ENCODE measurements at places on chromosomes 5 and 9.

DNA sequence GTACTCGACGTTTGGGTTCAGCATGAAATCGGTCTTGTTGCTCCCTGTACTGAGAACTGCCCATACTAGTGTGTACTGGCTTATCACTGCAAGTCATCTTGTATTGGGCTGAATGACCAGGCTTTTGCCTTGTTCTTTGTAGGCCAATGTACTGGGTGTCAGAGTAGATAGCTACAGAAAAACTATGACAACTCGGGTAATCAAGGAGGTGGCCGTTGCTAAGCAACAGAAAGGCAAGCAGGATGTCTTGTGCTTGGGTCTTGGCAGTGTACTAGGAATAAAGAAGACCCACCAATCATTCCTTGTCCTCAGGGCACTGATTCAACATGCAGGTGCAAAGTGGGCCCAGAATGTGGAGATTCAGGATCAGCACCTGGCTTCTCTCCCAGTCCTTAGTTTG, 11.9 kb upstream of the SHISAL2B start:
- no peak for DNase-seq

GRCh38 chr9:129307227-129307970, 129.3 kb upstream of the IER5L start:
- DNase-seq, result no peak

- no peak for DNase-seq
These were observed 617.5 kb upstream of the TLE4 start for GRCh38 chr9:78954286-78954685.

GRCh38 chr5:90326995-90327394, 82.6 kb downstream of the CETN3 start:
- no peak for DNase-seq

- DNase-seq, result no peak
These were observed 149.7 kb downstream of the ATP10B start for GRCh38 chr5:160702311-160702803.

DNA sequence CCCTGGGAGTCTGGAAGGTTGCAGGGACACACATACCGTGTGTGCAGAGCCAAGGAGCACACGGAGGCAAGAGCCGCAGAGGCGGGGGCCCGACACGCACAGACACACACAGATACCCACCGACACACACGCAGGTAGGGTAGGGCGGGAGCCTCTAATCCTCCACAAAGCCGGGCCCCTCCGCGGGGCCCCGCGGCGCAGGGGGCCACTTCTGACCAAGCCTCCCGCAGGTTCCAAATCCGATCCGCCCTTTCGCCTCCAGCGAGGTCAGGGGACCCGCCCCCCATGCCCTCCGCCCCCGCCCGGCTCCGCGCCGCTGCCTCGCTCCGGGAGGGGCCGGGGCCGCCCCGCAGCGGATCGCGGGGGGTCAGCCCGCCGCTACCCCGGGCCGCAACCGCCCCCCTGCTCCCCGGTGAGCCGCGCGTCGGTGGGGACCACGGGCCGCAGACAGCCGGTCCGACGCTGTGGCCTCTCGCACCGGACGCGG, 1.4 kb upstream of the LMX1B start:
- DNase-seq, result no peak

DNA sequence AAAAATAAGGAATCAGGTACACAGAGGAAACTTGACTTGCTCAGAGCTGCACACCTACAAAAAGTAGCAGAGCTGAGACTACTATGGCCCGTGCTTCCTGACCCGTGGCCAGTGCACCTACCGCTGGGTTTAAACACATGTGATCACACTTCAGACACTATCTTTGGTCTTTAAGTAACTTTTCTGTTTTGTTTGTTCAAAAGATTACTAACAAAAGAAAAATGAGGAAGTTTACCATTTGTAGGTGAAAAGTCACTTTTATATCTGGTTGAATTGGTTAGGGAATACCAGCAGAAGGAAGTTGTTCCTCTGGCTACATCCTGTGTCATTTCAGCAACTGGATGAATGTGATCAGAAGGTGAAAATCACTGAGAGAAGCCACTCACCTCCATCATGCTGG, 6.5 kb upstream of the SYK start:
- no peak for DNase-seq

DNA sequence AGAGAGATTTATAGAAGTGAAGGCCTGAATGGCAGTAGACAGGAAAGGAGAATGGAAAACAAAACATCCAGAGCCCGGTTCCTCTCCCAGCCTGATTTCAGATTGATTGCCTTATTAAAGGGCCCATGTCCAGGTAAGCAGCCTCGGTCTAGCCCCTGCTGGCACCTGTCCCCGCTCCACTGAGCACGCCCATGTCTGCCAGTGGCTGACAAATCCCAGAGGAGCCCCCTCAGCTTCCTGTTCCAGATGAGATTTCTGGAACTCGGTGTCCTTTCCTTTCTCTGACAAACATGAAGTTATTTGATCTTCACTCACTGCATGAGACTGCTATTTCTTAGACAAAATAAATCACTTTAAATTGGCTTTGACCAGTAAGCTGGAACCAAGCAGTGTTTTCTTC, 187.0 kb upstream of the ADCY2 start:
- no peak for DNase-seq

DNA sequence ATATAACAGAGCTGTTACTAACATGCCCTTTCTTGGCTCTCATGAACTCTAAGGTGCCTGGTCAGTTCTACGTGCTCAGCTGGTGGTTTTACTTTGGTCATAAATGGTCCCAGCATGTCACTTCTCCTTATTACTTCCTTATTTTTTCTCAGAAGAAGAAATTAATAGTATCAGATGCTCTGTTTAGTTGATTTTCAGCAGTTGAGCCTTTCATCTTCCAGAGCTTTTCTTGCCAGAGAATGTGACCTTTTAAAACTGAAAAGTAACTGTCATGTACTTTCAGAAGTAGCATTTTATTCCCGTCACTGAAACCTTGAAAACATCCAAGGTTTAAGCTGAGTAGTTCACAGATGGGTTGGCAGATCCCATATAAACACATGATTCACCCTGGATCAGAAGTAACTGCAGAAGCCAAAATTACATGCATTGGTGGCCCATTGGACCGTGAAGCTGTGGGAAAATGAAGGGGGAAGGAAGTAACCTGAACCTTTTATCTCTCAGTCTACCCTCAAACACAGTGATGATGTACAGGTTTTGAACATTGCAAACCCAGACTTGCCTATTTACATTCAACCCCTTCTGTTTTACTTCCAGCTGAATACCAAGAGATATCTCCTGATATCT, 50.5 kb downstream of the HACD4 start:
- DNase-seq, result no peak

GRCh38 chr9:87309236-87309635, 188.4 kb upstream of the DAPK1 start:
- no peak for DNase-seq

- no peak for DNase-seq
These were observed 33.0 kb upstream of the ANGPTL2 start for GRCh38 chr9:127155314-127155960.

DNA sequence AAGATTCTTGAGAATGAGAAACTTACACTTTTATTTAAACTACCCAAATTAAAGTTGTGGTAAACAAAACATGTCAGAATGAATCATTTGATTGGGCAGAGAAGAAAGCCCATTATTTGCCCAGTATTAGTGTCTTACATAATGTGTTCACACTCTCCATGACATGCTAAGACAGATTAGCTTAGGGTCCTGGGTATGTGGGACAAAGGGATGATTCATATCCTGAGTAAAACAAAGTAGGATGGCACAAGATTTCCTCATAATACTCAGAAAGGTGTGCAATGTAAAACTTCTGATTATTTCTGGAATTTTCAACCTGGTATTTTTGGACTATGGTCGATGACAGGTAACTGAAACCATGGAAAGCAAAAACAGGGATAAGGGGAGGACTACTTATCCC, 183.9 kb upstream of the POU5F2 start:
- DNase-seq, result no peak

DNA sequence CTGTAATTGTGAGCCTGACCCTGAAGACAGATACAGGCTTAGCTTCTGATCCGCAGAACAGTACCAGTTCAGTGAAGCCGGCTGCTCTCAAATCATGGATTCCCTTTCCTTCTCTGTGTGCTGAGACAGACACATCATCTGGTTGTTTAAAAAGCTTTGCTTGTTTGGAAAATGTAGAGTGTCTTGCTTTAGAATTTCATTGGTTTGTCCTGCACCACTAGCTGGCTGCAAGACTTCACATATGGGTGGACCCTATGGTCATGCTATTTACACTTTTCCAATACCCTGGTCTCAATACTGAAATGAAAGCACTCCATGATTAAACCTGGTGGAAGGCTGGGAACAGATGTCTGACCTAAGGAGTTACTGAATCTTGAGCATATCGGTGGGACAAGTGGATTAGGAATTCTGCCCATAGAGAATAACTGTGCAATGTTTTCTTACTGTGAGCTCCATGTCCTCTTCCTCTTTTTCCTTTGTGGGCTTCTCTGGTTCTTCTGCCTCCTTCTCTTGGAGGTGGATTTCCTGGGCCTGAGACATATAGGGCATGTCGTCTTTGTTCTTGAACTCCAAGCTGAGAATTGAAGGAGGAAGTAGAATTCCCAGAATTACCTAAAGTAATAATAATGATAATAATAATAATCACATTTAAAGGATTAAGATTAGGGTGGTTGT, 201.1 kb upstream of the KLF9 start:
- DNase-seq, result no peak

GRCh38 chr9:115035841-115036612, 81.9 kb downstream of the TNC start:
- no peak for DNase-seq

DNA sequence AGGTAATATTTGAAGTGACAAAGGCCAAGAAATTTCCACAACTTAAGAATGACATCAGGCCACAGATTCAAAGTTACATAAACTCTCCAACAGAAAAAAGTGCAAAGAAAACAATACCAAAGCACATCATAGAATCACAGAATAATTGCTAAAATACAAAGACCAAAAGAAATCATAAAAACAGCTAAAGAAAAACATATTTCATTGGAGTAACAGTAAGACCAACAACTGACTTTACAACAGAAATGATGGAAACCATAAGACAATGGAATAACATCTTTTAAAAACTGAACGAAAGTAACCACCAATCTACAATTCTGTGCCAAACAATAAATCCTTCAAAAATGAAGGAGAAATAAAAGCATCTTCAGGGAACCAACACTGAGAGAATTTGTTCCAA, 38.3 kb downstream of the ZDHHC21 start:
- DNase-seq, result no peak

GRCh38 chr5:91417219-91417618, 34.1 kb upstream of the ARRDC3 start:
- DNase-seq, result no peak

GRCh38 chr5:150607991-150608390, 32.5 kb upstream of the SYNPO start:
- DNase-seq, result no peak

- DNase-seq, result no peak
These were observed 450.9 kb upstream of the ZNF608 start for GRCh38 chr5:125197321-125197720.

GRCh38 chr9:95336281-95336680, 18.8 kb upstream of the FANCC start:
- DNase-seq, result peak; percentile 12

DNA sequence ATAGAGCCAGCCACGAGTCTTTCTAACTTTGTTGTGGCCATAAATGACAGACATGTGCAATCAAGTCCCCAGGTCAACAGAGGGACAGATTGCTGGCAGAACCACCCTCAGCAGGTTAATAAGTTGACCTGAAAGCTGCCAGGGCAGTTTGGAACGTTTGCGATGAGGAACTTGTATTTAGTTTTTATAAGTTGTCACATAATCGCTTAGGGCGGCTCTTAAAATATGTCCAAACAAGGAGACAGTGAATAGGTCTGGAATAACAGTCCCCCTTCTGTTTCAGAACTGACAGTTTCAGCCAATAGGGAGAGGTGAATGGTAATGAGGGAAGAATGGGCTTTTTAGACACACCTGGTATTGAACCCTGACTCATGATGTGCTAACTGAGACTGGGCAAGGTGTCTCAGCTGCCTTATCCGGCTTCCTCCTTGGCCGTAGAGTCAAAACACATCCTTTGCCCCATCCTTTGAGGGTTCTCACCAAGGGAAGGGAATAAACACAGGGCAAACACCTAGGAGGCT, 33.6 kb upstream of the GABRP start:
- no peak for DNase-seq

DNA sequence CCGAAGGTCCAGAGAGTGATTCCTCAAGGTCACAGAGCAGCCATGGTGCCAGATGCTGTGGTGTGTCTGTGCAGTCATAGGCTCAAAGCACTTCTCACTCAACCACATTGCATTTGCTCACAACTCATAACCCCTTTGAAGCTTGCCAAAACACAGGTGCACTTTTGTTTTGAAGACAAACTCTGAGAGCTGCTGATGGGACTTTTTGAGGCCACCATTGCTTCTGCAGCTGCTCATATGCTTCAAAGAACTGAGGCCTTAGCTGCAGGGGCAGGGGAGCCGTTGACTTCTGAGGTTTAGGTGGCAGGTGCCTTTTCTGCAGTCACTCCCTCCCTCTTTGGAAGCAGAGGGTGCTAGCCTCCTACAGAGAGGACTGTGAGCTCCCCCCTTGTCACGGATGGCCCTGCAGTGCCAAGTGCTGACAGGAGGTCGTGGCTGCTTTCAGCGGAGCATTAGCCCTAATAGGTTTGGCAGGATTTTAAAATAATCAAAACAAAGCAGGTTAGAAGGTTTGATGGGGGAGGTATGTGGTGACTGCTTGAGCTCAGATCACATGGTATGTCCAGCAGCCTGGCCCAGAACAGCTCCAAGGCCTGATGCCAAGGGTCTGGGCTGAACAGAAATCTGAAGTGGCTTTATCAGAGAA, 232.1 kb downstream of the MAN2A1 start:
- no peak for DNase-seq

DNA sequence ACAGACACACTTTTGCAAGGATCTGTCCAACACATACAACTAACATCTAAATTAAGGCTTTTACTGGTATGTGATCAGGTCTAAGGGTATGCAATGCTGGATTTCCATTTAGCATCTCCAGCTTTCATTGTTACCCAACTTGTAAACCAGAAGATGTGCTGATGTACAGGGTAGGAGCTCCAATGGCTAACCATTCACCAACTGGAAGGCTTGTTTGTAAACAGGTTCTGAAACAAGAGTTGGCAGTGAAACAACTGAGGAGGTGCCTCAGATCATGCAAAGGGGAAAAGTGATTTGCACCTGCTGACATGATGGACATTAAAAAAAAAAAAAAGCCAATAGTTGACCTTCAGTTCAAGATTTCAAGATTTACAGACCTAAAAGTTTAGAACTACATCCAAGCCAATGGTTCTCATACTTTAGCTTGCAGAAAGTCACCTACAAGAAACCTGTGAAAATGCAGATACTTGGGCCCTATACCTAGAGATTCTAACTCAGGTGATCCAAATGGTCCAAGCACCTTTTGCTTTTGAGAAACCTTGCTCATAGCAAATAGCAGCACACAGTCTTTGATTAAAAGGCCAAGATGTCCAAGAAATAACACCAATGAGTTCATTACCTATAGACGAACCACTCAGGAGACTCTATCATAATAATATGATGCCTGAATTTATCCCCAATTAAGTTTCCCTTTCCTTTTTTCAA, 64.0 kb upstream of the GLRX start:
- DNase-seq, result no peak

- no peak for DNase-seq
These were observed 136.7 kb upstream of the EFNA5 start for GRCh38 chr5:107807431-107807830.

GRCh38 chr9:85009251-85009650, 339.7 kb downstream of the NTRK2 start:
- no peak for DNase-seq

Data from stimulated activated CD4-positive, alpha-beta T cell treated with anti-CD3 and anti-CD28 coated beads, TNF-alpha, amount 100 ng/mL, for 1 hour (primary cell).